ENCODE measurements at places on chromosomes 6 and 20.

DNA sequence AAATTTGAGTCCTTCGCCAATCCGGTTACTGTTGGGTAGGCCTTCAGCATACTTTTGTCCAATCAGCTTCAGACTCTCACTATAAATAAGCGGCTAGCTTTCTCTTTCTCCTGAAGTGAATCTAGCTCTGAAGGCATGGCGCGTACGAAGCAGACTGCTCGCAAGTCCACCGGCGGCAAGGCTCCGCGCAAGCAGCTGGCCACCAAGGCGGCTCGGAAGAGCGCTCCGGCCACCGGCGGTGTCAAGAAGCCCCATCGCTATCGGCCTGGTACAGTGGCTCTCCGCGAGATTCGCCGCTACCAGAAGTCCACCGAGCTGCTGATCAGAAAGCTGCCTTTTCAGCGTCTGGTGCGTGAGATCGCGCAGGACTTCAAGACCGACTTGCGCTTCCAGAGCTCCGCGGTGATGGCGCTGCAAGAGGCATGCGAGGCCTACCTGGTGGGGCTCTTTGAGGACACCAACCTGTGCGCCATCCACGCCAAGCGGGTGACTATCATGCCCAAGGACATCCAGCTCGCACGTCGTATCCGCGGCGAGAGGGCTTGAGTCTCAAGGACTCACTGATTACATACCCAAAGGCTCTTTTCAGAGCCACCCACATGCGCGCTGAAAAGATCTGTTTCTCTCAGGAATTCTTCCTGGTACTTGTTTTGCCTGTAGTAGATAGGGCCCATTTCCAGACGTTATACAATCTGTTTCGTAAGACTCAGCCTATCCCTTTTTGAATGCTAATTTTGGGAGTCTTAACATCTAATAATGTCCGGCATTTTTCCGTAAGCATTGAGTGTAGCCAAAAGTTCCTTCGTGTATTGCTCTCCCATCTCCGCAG lies 102.0 kb downstream of the OR2B2 start:
- DNase-seq = peak; percentile 63

DNA sequence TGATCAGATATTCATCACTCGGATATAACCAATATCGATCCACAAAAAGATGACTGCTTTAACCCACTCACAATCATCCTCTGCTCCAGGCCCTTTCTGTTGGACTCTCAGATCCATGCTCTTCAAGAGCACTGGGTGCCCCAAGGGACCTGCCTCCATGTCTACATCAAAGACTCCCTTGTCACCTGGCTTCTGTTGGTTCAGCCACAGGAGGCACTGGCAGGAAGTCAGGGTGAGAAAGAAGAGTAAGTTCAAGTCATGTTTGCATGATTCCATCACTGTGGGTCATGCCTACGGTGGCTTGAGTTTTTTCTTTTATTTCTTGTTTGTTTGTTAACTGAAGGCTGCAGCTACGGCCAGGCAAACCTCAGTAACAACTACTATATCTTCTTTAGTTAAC lies 243.3 kb downstream of the ADGRG6 start:
- DNase-seq = no peak

GRCh38 chr6:21587961-21588480 lies 5.5 kb upstream of the SOX4 start:
- no peak for DNase-seq

- DNase-seq = no peak
Observed at GRCh38 chr20:15236812-15237211, 899.4 kb upstream of the FLRT3 start.

GRCh38 chr20:53328961-53329360 lies 264.7 kb downstream of the ZNF217 start:
- no peak for DNase-seq

GRCh38 chr6:84805145-84805544 lies 40.7 kb upstream of the TBX18 start:
- DNase-seq = no peak

- DNase-seq = no peak
Observed at GRCh38 chr20:53032046-53032445, 59.9 kb downstream of the TSHZ2 start.

DNA sequence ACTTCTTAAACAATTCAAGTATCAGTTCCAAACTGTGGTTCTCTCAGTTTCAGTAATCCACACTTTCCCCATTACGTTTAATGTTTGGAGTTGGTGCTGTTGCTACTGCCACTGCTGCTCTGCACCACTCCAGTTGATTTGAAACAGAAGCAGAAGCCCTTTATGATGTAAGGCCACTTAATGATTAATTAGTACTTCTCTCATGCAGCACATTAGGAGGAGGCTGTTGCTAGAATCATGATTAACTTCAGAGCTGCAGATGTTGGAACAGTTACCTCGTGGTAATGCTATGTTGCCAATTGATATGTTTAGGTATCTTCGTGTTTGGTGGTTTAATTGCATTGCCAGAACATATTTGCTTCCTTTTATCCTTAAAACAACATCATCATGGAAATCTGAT lies 986.2 kb upstream of the CITED2 start:
- DNase-seq = no peak

DNA sequence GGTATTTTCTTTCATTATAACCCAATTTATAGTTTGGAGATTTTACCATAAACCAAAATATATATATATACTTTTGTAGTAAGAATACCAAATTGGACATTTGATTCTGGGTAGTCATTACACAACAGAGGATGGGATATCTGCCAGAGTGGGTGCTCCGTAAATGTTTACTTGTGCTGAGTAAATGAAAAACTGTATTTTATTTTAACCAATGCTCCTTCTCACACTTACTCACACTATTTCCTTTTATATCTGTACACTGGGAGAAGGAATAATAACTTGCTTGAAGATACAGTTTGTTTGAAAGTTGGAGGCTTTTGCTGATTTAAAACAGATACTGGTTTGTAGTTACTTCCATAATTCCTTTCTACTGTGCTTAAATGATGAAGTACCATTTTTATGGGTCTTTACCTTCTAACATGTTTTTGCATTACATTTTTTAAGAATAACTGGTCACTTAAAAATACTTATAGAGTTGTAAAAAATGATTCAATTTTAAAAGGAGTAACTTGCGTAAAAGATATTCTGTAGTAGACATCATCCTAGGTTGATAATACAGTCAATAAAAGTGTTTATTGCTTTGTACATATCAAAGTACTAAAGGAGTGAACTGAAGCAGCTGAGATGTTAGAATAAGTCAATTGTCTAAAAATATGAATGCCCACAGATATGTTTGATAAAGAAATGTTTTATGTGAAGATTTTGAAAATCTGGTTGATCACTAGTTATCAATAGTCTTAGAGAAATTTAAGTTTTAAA lies 411.7 kb downstream of the UTRN start:
- no peak for DNase-seq

GRCh38 chr20:57202309-57202708 lies 64.1 kb downstream of the BMP7 start:
- no peak for DNase-seq

- no peak for DNase-seq
Observed at GRCh38 chr6:132087391-132087790, 136.2 kb upstream of the CCN2 start.

DNA sequence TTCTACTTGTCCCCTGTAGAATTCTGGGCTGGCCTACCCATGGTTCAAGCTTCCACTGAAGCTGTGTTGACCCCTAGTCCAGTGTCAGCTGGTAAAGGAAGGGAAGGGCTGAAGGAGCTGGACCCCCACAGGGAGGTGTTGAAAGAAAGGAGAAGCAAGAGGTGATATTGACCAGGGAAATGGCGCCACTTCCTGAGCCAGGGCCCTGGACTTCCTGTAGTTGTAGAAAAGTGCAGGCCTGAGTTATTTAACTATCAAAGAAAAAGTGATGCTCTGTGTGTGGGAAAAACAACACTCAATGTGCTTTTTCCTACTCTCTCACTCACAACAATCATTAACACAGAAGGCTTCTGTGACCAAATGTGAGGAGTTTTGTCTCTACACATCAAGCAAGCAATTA lies 60.0 kb upstream of the IER3 start:
- DNase-seq = no peak

DNA sequence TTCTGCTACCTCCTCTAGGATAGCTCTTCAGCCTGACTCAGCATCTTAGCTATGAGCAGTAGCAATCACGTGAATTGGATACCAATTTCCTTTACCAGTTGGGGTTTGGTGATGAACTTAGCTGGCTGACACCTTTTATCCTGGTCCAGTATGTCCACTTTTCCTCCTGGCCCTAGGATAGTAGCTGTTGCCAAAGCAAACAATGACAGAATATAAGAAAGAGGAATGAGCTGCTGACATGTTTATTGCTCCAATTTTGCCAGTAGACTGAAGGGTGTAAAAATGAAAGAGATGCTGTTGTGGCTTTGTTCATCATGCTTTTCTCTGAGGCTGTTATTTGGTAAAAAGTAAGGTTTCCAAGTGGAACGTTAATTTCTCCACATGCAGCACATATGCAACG lies 168.3 kb upstream of the JAG1 start:
- no peak for DNase-seq

- no peak for DNase-seq
Observed at GRCh38 chr6:163165922-163166321, 248.6 kb upstream of the QKI start.

GRCh38 chr20:1472556-1473245 lies 6.1 kb upstream of the NSFL1C start:
- DNase-seq = no peak

GRCh38 chr6:20811109-20811761 lies 277.0 kb downstream of the CDKAL1 start:
- DNase-seq = no peak

GRCh38 chr6:164807125-164807524 lies 502.3 kb downstream of the C6orf118 start:
- no peak for DNase-seq

GRCh38 chr20:22698259-22698842 lies 114.0 kb upstream of the FOXA2 start:
- DNase-seq = no peak

DNA sequence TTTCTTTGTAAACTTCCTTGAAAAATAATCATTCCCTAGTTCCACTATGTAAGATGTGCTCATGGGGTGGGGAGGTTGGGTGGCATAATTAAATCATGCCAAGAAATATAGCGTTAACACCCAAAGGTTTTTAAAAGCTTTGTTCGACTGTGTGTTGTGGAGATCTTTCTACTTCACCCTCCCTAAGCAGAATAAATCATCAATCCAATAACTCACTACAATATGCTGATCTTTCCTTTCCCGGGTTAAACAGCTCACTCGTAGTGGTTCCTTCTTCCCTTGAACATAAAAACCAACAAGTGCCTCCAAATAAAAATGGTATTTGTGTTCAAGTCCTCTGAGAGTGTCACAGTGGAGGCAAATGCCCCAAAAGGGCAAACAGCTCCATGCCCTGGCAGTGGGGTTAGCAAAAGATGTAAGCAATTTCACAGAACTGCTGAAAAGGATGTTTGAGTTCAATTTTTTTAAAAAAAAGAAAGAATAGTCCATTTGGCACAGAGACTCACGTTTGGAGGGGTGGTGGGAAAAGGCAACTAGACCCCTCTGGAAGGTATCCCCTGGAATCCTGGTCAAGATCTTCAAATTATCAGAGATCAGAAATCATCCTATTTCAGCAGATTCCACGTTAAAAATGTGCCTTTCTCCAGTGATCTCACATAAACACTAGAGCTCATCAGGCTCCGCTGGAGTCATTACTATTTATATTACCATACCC lies 99.1 kb downstream of the TFAP2A start:
- no peak for DNase-seq

GRCh38 chr6:143961886-143962878 lies 45.9 kb downstream of the PLAGL1 start:
- no peak for DNase-seq

DNA sequence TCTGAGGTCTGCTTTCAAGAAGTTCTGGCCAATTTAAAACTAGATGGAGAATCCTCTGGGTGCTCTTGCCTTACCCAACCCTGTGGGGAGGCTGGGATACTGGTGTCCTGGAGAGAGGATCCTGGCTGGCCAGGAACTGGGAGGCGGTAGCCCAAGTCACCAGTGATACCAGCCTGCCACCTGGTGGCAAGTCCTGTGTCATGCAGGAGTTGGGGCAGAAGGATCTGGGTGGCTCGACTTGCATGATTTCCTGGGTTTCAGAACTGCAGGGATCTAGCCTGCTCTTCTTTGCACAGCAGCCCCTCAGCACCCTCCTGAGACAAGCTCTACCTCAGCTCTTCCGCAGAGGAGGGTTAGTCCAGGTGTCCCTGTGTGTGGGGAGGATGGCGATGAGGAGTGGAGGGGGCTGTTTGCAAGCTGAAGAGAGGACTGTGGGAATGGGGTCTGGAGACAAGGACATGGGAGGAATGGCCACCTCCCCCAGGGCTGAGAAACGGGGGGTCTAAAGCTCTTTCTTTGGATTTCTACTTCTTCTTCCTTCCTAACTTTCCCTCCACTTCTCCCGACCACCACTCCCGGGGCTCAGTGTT lies 4.2 kb downstream of the KCNK17 start:
- peak; percentile 30 for DNase-seq
